ENCODE measurements at places on chromosomes 11 and 22.

DNA sequence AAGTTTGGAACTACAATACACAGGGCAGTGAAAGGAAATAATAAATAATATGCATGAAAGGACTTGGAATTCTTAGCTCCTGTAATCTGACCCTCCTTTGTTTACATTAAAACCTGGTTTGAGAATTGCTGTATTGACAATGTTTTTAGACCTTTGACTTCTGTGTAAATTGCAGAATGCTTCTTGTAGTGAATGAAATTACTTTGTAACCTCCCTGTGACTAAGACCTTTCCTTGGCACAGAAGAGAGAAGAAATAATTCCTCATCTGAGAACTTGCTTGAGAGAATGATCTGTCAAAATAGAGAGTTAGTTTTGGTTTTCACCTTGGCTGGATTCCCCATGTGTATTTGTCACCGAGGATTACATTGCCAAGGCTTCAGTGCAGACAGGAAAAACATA, 640.0 kb upstream of the ANO5 start:
- DNase-seq: no peak

GRCh38 chr22:23070418-23071229, at the start of gene GNAZ:
Gene GNAZ, plus strand, starts transcription at chr22:23070519. Its CDS starts 25,177 bp downstream, at chr22:23095696.
- peak; percentile 68 for DNase-seq

- no peak for DNase-seq
These were observed 123.3 kb downstream of the FCHSD2 start for GRCh38 chr11:73018856-73019255.

DNA sequence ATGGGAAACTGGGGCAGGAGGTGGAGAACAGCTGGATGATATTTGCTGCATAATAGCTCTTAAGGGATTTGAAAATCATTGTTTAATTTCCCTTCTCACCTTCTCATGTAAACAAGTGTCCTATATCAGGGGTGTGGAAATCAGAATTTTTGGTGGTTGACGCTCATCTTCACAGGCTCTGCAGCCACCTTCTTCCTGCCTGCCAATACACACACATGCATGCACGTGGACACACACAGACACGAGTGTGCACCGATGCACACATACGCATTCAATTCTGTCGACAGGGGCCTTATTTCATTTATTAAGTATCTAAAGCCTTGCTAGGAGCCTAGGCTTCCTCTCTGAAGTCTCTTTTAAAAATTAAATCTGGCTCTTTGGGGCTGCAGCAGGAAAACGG, 349.4 kb upstream of the NCAM1 start:
- no peak for DNase-seq

- DNase-seq: no peak
These were observed 185.4 kb downstream of the IGLL1 start for GRCh38 chr22:23394525-23395326.

GRCh38 chr22:20587206-20587958, 80.0 kb downstream of the MED15 start:
- no peak for DNase-seq

- DNase-seq: no peak
These were observed 28.9 kb downstream of the CARD18 start for GRCh38 chr11:105110688-105111030.

DNA sequence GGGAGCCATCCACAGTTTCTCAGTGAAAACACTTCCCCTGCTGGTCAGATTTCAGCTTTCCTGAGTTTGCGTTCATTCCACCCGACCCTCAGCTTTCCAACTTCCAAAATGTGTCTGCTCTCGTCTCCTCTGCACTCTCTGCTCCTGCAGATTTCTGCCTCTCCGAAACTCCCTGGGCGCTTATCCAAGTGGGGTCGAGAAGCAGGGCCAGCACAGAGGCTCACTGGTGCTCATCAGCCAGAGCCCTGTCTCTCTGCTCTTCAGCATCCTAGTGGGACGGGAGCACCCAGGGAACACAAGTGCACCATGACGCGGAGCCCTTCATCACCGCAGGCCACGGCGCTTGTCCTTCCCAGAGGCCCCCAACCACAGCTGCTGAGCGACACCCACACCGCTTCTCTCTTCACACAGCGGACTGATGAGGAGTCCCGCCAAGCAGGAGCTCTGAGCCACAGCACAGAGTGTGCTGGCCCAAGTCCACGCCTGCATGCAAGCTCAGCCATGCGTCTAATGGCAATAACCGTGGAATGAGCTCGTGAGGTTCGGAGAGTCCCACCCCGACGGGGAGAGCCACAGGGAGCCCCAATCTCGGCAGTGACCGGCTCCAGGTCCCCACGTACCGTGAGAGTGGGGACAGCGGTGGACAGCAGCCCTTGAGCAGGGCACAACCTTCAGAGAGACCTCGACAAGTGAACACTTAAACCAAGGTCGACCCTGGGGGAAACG, 27.9 kb upstream of the MOB2 start:
- no peak for DNase-seq

- DNase-seq: no peak
These were observed 9.5 kb upstream of the ELF5 start for GRCh38 chr11:34523053-34523452.

DNA sequence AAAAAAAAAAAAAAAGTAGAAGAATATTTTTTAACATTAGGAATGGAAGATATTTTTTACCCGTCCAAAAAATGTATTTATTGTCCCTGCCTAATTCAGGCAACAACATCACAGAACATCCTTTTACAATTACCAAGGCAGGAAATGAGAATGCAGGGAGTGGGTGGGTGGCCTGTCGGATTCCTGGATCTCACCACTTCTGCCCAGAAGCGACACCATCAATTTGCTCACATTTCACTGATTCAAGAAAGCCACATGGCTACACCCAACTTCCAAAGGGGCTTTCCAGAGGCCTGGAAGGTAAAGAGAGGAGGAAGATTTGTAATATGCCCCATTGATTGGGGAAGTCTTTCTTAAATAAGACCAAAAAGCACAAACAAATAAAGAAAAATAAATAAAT, 93.8 kb upstream of the CLPB start:
- no peak for DNase-seq

DNA sequence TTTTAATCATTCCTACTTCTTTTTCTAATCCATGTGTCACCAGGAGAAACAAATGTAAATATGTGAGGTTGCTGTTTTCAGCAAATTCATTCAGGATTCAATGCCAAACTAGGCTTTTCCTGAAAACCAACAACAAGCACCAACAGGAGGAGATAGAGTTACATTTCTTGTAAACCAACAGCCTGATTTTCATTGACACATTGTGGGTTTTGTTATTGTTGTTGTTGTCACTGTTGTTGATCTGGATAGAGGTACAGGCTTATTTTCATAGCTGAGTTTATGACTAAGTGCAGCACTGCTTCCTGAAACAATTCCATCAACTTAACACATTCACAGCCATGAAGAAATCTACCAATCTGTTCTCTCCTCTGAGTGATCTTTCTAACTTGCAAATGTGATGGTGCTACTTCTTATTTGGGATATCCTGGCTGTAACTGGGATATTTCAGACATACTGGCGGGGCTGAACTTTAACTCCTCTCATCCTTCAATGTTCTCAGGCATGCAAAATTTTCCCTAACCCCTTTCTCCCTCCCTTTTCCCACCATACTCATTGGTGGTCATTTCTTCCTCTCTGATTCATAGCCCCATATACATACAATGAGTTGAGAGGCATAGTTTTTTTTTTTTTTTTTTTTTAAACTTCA, 65.5 kb downstream of the ME3 start:
- no peak for DNase-seq

- DNase-seq: no peak
These were observed 1190.4 kb downstream of the BRD1 start for GRCh38 chr22:48637231-48637630.

GRCh38 chr11:60868682-60869450, 1.5 kb downstream of the ZP1 start:
- no peak for DNase-seq

- DNase-seq: no peak
These were observed 17.7 kb downstream of the DNAJC24 start for GRCh38 chr11:31387379-31387778.

DNA sequence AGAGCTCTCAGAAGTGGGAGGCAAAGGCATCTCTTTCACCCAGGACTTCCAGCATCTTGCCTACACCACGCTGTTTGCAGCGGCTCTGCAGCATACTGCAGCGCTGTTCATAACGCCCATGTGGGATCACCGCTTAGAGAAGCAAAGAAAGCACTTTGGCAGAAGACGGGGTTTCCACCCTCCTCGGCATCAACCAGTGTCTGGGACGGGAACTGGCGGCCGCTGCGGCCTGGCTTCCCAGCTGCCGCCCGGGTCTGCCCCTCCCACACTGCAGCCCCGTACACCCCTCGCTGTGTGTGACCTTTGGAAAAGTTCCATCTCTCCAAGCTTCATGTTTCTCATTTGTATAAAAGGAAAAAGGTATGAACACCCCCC, 545 bp upstream of the TIRAP start:
- DNase-seq: no peak

Data from GM13976 (cell line).